ENCODE measurements at places on chromosomes 5 and 9. TPM values are rescaled to one million over a fixed set of nuclear protein-coding genes. Genes with fewer than 3 reads are reported as not detected.
A peak's percentile ranks its signal among the peaks of the same experiment; 100 is the strongest.

- DNase-seq, result no peak
These were observed 19.8 kb upstream of the INPP5E start for GRCh38 chr9:136459425-136459824.

DNA sequence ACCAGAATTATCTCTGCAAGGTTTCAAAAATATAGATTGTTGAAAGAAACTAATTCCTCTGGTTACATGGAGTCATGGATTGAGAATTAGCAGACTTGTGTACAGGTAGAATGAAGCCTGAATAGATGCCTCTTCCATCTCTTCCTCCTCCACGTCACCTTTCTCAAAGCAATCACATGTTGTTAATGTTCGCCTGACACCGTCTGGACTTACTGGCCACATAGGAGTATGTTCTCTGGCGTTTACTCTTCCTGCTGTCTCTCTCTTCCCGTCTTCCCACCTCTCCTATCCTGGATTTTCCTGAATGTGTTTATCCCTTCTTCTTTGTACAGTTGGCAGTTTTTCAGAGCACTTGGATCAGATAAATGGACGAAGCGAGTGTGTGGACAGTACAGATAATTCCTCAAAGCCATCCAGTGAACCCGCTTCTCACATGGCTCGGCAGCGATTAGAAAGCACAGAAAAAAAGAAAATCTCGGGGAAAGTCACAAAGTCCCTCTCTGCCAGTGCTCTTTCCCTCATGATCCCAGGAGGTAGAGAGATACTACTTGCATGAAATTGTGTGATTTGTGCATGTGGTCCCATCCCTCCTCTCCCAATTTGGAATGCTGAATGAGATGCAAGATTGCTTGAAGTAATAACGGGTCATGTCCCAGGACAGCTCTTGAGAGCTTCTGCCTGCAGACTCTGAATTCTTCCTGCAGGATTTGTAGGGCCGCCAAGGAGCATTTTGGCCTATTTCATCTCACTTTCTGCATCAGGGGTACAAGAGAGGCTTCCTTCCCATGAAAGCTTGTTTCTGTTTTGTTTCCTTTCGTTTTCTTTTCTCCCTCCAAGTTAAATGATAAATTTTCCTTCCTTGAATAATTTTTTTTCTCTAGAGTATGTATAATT lies 47.3 kb downstream of the CD180 start:
- no peak for DNase-seq

DNA sequence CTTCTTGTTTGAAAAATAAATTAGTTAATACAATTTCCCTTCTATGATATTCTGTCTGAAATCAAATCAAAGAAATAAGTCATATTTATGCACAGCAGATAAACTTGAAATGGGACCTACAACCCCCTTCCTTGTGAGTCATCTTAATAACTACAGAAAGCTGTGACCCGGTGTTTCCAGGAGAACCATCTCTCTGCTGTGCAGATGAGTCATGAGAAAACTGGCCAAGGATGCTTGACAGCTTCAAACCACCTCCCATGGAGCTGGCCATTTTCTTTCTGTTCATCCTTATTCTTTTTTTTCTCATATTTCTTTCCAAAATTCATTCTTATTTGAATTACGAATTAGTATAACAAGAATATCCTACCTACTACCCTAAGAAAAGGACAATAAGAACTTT lies 43.4 kb upstream of the NR4A3 start:
- no peak for DNase-seq

GRCh38 chr9:649128-650074 lies 192.1 kb upstream of the DMRT1 start:
- DNase-seq, result no peak

DNA sequence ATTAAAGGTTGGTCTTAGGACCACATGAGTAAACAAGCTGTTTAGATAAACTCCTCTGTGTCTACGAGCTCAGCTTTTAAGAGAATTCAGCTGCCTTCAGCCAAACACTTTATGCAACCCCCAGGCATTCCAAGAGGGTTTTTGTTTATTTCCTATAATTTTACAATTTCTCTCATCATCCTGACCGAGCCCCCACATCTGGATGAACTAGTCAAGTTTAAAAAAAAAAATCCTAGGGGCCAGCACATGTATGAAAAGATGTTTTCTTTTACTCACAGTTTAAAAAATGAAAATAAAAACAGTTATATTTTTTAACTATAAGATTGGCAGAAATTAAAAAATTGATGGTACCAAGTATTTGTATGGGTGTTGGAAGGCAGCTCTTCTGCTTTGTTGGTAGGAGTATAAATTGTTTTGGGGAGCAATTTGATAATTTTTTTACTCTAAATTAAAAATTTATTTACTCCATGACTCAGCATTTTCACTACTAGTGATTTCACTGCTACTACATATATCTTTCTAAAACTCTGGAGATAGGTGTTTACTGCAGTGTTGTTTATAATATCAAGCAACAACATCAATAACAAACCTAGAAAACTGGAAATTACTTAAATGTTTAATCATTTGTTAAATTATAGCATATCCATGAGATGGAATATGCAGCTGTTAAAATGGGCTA lies 18.1 kb downstream of the YTHDC2 start:
- DNase-seq, result no peak

- no peak for DNase-seq
These were observed 65.2 kb downstream of the TRIO start for GRCh38 chr5:14208071-14209021.

- no peak for DNase-seq
These were observed 91.2 kb upstream of the ERBIN start for GRCh38 chr5:65835191-65835590.

GRCh38 chr9:88258024-88258423 lies 119.7 kb upstream of the SPATA31C2 start:
- DNase-seq, result no peak

- DNase-seq, result no peak
These were observed 32.7 kb upstream of the ABCA1 start for GRCh38 chr9:104960662-104961061.

DNA sequence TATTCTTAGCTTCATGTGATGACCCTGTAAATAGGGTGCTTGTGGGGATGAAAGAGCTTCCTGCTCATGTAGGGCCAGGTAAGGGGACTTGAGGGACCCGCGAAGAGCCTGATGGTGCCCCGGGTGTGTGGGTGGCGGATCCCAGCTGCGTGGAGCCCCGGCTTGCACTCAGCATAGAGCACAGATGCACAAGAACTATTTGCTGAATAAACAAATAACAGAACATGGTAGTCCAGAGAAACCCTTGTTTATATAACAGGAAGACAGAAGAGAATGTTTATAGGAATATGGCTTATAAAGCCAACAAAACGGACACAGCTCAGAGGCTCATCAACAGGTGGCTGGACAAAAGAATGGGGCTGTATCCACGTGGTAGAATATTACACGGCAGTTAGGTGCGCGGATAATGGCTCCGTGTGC lies 106.9 kb upstream of the COL5A1 start:
- DNase-seq, result peak; percentile 50

DNA sequence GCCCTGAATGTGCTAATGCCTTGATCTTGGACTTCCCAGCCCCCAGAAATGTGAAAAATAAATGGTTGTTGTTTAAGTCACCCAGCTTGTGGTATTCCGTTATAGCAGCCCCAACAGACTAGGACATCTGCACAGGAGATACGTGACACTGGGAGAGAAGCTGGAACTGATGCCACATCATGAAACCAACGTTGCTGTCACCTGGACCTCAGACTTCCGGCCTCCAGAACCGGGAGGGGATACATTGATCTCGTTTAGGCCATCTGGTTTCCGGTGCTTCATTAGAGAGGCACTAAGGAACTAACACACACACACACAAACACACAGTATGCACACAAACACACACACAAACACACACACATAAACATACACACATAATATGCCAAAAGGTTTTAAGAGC lies 75.0 kb upstream of the ICE1 start:
- DNase-seq, result no peak

GRCh38 chr9:1366276-1366675 lies 316.1 kb downstream of the DMRT2 start:
- DNase-seq, result no peak

DNA sequence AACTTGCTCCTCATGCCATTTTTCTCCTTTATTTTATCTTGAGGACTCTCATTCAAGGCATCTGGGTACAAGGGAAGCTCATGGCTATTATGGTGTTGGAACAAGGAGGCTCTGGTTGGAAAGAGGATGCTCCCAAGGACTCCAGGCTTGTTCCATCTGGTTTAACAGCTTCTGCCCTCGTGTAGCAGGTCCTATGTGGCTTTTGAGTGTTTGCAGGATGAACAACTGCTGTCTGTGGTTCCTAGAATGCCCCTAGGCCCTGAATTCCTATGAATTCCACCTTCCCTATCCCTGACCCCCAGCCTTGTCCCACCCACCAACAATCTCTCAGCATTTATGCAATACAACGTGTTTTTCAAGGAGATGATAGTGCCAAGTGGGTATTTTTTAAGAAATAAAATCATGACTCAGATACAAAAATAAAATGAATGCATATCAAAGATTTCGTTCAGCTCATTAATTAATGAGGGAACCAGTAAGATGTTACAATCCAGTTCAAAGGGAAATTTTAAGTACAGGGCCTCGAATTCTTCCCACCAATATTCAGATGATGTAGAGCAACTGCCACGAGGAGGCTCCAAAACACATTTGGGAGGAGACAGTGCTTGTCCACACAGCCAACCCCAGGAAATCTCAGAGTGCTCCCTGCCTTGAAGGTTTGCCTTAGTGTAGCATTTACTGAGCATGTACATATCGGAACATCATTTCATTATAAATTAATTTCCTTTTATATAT lies 182.0 kb downstream of the MUSK start:
- DNase-seq, result no peak

DNA sequence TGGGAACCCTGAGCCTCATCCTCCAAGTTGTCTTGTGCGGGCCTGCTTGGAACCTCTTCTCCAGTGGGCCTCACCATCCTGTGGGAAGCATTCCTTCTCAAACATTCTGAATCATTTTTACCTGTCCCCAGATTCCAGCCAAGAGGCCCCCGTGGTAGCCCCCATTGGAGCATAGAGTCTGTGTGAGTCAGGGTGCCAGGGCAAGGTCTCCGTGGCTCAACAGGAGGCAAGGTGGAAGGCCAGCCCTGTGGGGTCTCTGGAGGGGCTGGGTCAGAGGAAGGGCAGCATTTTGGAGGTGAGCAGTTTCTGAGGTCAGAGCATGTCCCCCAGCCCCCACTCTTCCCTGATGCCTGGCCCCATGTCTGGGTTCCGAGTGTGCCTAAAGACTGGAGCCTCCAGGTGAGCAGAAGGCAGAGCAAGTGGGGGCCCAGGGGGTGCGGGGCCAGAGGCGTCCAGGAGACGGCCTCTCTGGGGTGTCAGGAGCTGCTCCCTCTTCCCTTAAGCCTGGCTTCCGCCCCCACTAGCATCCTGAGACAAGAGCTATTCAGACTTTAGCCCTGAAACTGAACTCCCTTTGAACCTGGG lies 2.1 kb downstream of the CACNA1B start:
- DNase-seq, result no peak

DNA sequence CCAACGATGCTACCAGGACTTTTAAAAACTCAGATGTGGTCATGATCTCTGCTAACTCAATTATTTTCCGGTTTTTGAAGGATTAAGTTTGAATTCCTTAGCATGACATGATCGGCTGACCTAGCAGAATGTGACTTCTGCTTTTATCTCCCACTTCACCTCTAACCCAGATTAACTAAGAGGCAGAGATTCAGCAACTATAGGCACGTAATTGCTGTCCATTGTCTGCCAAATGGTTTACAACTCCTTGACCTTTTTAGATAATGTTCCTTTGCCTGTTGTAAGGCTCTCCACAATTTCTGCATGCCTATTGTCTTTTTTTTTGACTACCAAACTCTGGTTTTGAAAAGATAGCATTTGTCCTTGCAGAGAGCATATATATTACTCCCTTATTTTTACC lies 268.2 kb downstream of the BRINP1 start:
- DNase-seq, result no peak

DNA sequence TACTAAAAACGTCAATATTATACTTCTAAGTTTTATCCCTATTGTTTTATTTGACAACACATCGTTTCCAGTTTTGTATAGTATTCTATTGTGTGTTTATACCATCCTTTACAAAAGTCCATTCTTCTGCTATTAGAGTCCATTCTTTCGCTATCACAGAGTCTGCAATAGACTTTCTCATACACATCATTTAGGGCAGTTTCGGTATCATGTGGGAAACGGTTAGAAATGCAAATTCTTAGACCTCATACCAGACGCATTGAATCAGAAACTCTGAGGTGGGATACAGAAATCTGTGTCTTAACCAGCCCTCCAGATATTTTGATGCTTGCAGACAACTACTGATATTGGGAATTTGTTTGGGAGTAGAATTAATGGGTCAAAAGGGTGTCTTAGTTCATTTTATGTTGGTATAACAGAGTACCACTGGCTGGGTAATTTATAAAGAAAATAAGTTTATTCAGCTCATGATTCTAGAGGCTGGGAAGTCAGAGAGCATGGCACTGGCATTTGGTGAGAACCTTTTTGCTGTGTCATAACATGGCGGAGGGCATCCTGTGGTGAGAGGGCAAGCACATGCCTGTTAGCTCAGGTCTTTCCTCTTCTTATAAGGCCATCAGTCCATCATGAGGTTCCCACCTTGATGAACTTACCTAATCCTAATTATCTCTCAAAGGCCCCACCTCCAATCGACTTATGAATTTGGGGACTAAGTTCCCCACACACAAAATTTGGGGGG lies 21.1 kb downstream of the CARTPT start:
- no peak for DNase-seq

DNA sequence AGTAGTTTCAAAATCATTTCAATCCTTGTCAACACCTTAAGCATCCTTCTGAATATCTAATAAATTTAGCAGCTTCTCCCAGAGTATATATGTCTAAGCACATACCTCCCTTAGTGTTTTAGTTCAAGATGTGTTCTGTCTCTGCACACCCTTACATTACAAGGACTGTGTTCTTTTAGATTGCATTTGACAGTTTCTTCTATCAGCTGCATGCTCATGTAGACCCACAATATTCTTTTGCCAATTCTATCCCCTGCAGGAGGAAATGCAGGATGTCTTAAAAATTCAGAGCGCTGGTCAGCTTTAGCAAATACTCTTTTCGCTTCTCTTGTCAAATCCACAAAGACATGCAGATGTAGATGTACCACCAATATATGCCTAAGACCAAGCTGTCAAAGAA lies 145.8 kb upstream of the SLC30A5 start:
- DNase-seq, result no peak

The FBP2 gene
- not detected for total RNA-seq

The TUT7 gene
- total RNA-seq, result 38.1 TPM

The MRRF gene
- total RNA-seq, result 20.5 TPM

The ACOT12 gene
- total RNA-seq, result 0.45 TPM

All from aorta (tissue), 5 donors.